Stimulated activated CD4-positive, alpha-beta T cell treated with anti-CD3 and anti-CD28 coated beads, Interleukin-2, amount 100 ng/mL, for 48 hours (primary cell): ENCODE measurements at places on chromosomes 6 and 20.

GRCh38 chr6:1603708-1604107 lies 6.0 kb upstream of the FOXC1 start:
- no peak for DNase-seq

- peak; percentile 43 for DNase-seq
Measured at GRCh38 chr6:148177589-148178233, 164.9 kb upstream of the SASH1 start.

DNA sequence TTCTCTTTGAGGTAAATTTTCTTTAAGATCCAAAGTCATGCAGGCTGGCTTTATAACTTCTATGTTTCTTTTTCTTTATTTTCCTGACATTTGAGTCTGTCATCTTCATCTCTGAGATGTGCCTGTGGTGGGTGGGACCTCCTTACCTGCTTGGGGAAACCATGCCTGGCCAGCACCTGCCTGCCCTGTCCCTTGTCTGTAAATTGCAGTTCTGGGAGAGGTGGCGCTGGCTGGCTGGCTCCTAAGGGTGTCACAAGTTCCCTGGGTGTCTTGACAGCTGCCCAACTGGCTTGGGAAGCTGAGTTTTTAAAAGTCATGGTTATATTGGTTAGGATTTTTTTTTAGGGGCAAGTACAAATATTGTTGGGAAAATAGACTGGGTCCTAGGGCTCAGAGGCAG lies 36.3 kb downstream of the SCAND1 start:
- DNase-seq, result no peak

GRCh38 chr6:24147511-24148153 lies 21.6 kb downstream of the NRSN1 start:
- DNase-seq, result no peak

- no peak for DNase-seq
Measured at GRCh38 chr6:163806755-163807499, 392.4 kb downstream of the QKI start.

DNA sequence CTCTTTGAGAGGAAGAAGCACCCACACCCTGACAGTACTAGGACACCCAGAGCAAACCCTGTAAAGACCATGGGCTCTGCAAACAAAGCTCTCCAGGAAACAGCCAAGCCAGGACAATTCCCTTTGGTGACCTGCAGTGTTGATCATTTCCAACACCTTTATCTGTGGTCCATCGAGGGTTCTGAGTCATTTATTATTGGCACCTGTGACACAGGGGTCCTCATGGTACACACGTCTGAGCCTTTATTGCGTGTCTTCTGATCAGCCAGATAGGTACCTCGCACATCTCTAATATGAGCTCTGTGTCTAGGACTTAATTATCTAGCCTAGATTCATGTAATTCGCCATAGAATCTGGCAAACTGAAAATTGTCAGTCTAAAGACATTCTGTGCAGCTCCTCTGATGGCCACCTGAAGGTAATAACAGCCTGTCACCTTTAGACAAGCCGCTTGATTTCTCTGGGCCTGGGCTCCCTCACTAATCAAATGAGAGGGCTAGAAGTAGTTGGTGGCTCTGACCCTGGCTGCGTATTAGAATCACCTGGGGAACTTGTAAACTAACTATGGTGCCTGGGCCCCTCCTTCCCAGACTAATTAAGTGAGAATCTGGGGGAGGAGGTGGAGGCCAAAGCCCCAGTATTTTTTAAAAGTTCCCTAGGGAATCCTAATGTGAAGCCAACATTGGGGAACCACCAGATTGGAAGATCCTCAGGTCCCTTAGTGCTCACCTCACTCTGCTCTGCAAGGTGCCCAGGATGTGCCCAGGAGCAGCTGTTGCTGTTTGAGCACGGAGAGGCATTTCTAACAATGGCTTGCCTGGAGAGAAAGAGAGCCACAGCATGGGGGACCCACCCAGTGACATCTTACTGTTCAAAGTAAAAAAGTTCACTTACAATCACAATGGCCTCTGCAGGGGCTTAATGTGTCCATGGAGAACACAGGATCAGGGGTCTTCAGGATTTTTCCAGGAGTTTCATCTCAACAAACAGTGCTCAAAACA lies 122.0 kb upstream of the ARID1B start:
- DNase-seq, result no peak

DNA sequence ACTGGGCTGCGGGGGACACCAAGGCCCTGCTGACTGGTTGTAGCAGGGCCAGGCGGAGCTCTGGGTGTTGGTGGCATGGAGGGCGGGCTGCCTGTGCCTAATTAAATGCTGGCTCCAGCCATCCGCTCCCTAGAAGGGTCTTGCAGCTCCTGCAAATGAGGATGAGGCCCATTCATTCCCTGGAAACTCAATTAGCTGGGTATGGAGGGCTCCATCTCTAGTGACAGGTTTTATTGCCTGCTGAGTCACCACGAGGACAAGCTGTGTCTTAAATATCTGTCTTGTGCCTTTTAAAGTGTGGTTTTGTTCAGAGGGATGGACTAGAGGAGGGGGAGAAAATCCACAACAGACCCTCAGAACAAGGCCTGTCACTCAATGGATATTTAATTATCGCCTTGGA lies 60.9 kb downstream of the SULF2 start:
- no peak for DNase-seq

- DNase-seq, result no peak
Measured at GRCh38 chr6:29965873-29966601, 23.7 kb downstream of the HLA-A start.

DNA sequence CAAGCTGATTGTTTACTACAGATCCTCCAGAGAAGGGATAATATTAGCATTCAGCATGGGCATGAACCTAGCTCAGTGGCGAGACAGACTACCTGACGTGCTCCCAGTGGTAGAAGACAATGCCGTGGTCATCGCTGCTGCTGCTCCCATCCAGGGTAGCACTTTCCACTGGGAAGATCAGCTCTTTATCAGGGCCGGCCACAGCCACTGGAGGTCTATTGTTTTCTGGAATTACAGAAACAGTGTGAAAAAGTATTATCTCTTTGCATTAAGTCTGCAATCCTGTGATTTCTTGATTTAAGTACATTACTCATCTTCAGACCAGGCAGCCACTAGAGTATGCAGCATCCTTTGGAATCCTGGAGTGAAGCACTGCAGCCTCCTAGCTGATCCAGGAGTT lies 75.0 kb downstream of the ALDH5A1 start:
- DNase-seq, result no peak

DNA sequence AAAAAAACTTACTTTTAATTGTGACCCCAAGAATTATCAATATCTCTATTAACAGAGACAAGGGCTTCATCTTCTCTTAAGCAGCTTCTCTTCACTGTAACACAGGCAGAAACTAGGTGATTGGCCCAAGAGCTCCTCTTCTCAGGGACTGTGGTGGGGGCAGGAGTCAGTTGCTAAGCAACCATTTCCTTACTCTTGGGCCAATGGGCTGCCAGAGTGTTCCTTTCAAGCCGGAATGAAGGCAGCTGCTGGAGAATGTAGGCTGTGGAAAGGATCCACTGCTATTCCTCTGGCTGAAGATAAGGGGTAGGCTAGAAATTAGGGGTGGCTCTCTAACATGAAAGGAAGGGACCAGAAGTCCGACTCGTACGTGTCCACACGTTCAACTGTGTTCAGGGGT lies at the start of gene SEL1L2:
TSS of gene SEL1L2 (minus strand) at position 150 of the 400 bp plus-strand sequence. CDS start at position 70, 80 bp downstream.
- DNase-seq, result no peak

GRCh38 chr6:50098641-50098993 lies 48.9 kb upstream of the DEFB112 start:
- no peak for DNase-seq

- DNase-seq, result no peak
Measured at GRCh38 chr6:110270165-110270564, 88.0 kb downstream of the METTL24 start.

- DNase-seq, result no peak
Measured at GRCh38 chr6:16042751-16043150, 86.1 kb upstream of the MYLIP start.

DNA sequence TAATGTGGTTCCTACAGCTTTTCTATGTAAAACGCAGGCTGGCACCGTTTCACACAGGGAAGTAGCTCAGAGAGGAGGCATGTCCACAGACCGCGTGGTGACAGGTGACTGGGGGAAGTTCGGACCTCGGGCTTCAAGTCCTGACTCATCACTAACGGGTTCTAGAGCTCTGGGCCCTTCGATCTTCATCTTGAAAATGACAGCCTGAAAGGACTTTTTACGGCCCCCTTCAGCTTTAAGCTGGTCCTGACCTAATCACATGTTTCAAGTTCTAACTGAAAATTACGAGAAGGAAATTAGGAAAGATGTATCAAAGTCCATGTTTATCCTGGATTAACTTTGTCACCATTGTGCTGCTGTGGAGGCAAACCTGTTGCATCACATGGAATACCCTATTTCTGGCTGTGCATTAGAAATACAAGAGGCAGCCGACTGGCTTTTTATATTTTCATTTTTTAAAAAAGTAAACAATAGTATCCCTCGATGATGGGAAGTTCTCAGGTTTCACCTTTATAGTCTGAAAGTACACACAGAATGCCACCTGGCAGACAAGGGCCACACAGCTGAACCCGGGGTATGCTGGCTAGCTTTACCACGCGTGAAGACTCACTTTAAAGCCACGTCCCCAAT lies 2.0 kb downstream of the MAN1A1 start:
- DNase-seq, result peak; percentile 12

DNA sequence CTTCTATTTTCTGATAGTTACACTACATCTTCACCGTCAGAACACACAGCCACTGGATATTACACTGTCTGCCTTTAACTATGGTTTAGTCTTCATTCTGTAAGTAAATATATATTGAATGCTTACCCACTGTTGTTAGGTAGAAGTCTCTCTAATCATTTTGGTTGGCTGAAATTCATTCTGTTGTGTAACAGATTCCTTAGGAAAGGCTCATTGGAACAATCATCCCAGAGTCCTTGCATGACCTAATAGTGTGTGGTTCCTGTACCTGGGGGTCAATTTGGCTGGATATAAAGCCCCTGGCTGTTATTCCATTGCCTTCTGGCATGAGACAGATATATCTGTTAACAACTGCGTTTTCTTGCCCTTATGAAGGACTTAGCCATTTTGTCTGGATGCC lies 9.9 kb downstream of the BLOC1S5 start:
- DNase-seq, result no peak

- DNase-seq, result no peak
Measured at GRCh38 chr20:5927749-5928462, 22.4 kb downstream of the TRMT6 start.

DNA sequence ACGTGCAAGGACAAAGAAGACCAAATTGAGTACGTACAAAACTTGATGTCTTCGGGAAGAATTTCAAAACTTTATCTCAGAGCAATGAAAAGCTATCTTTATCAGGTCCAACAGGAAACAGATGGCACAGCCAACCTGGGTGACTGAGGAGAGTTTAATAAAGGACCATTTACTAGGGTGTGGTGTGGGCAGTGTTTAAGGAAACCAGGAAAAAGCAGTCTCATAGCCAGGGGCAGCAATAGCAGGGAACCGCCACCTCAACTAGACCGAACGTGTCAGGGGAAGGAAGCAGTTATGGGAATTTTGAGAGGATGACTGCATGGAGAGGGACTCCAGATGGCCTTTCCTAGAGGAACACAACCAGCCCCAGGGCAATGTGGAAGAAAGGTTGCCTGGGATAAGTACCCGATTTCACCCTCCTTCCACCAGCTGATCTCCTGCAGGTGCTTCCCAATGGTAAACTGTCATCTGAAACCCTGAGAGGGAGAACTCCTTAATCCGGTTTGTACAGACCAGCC lies 15.2 kb upstream of the TAAR5 start:
- DNase-seq, result no peak

- no peak for DNase-seq
Measured at GRCh38 chr20:63055575-63056235, 48.9 kb upstream of the BHLHE23 start.

GRCh38 chr6:3364391-3364790 lies 92.5 kb downstream of the SLC22A23 start:
- DNase-seq, result no peak

DNA sequence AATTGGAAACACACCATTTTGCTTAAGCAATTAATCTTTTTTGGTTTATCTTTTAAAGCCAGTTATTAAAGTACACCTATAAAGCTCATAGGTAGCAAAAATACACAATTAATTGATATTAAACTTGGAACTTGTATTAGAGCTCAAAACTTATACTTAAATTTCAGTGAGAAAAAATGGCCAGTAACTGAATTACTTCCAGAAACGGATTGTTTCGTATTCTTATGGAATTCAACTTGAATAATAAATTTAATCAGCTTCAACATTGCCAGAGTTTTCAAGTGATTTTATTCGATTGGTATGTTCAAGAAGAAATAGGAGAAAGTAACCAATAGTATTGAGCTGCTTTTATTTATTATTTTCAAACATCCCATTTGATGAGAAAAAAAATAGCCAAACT lies 112.7 kb upstream of the PDE10A start:
- no peak for DNase-seq

GRCh38 chr20:51493346-51493791 lies 49.1 kb downstream of the NFATC2 start:
- no peak for DNase-seq

DNA sequence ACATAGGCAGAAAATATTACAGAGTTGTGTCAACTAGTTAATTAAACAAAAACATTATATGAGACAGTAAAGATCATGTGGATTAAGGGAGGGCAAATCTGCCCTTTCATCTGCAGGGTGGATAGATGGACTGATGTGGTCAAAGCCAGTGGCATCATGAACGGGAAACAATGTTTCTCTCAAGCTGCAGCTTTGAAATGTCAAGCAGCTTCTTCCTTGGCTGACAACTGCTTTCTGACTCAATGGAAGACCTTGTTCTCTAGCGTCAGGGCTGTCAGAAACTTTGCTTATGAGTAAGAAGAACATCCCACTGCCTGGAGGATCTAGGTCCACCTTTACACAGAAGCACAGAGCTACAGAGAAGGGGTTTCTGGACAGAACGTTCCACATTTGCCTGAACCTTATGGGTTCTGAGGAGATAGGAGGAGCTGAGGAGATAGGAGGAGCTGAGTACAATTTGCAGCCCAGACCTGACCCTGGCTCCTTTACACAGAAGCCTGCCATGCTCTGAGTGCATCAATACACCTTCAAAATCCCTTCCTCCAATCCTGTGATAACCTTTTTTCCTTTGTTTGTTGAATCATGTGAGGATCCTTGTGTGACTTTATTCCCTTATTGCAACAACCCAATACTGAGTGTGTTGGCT lies 6.1 kb downstream of the CST5 start:
- DNase-seq, result no peak

DNA sequence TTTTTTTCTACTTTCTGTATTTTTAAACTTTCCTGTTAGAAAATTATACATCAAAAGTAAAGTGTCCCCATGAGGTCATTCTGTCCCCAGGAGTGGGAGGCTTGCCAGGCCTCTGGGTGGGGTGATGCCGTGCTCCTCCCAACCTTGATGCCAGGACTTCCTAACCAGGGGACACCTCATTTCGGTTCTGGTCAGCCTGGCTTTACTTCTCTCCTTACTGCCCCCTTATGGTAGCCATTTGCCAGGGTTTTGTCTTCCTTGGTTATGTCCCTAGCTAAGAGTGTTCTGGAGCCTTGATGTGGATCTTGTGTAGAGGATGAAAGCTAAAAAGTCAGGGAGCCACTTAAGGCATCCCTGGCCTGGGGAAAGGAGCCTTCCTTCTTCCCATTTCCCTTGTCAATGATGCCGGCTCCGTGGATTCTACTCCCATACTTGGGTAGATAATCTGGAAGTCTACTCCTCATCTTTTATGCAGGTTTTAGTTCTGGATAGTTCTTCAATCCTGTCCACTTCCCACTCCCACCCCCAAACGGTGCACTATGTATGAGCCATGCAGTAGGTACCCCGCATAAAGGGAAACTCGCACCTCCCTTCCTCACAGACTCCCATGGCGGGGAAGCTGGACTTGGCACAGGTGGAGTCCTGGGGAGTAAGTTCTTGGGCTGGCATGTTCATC lies 164.1 kb upstream of the SALL4 start:
- no peak for DNase-seq
